ENCODE measurements at places on chromosomes 13 and 19.

DNA sequence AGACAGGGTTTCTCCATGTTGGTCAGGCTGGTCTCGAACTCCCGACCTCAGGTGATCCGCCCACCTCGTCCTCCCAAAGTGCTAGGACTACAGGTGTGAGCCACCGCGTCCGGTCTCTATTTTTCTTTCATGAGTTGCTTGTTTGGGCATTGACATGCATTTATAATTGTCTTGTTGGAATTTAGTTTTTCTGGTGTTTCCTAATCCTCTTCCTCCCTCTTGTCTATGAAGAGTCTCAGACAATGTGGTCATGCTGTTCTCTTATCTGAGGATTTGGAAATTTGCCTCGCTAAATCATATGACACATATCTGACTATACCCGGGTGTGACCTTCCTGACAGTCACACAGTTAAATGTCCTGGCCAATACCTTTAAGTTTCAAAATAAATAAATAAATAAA is 7.4 kb upstream of the CEACAM18 start:
- no peak for DNase-seq

- DNase-seq = peak; percentile 59
Measured at GRCh38 chr19:50835785-50836542, 2.6 kb upstream of the KLK15 start.

DNA sequence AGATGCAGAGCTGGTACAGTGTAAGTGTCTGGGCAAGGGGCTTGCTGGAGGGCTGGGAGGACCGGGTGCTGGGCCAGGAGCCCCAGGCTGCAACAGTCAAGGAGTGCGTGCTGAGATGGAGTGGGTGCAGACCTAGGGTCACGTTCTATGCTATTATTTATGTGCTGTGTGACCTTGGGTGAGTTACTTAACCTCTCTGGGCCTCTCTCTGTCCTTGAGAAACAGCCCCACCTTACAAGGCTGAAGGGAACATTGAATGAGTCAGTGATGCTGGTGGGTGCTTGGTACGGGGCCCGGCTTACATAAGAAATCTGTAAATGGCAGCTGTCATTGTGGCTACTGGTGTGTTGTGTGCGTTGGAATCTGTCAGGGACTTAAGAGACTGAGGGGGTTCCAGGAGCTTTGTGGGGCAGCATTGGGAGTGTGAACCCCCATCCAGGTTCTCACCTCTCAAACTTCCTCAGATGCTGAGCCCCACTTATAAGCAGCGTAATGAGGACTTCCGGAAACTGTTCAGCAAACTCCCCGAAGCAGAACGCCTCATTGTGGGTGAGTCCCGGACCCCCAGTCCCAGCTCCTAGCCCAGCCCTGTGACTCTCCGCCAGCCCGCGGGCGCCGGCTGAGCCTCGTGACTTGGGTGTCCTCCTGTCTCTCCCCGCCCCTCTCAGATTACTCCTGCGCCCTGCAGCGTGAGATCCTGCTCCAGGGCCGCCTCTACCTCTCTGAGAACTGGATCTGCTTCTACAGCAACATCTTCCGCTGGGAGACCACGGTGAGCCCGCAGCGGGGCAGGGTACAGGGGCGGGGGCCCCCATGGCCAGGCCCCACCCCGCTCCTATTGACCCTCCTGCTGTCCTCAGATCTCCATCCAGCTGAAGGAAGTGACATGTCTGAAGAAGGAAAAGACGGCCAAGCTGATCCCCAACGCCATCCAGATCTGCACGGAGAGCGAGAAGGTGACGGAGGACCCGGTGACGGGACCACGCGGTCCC is 9.6 kb downstream of the GRAMD1A start:
- DNase-seq = no peak

DNA sequence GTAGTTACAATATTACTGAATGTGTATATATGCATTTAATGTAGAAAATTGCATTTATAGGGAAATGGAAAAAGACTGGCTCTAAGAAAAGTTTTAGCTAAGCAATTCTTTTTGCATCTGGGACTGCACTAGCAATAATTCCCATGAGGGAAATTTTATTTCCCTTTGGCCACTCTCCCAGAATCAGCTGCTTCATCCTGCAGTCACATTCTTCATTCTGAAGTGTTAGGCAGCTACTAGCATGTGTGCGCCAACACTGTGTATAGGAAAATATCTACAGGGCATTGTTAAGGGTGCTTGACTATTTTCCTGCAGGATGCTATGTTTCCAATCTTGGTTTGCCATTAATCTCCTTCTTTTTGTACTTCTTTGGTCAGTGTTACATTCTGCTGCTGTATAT is 312.8 kb upstream of the PCDH20 start:
- no peak for DNase-seq

DNA sequence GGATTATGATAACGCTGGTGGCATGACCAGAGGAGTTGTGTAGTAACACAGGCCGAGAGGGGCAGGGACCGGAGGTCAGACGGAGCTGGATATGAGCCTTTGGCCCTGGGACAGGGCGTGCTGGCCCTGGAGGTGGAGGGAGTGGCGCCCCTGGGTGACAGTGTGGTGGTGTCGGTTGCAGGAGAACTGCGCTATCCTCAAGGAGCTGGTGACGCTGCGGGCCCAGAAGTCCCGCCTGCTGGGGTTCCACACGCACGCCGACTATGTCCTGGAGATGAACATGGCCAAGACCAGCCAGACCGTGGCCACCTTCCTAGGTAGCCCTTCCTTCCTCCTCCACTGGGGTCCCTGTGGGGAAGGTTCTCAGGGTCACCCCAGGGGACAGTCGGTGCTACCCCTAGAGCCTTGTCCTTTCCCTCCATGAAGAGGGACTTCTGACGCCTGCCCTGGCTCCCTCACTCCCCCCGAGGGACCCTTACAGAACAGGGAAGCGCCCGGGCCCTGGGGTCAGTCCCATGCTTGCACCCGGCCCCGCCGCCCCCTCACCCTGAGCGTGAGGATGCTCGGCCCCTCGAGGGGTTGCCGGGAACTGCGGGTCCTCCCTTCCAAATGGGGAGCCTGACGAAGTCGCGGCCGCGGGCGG is 12.8 kb upstream of the ZNF554 start:
- no peak for DNase-seq

- no peak for DNase-seq
Measured at GRCh38 chr13:49466292-49466838, 22.3 kb downstream of the SETDB2 start.

- DNase-seq = no peak
Measured at GRCh38 chr13:31029102-31029501, 96.6 kb downstream of the TEX26 start.

- no peak for DNase-seq
Measured at GRCh38 chr19:6239871-6240676, 39.7 kb downstream of the MLLT1 start.

GRCh38 chr13:21045100-21045499 is 16.3 kb downstream of the LATS2 start:
- no peak for DNase-seq

DNA sequence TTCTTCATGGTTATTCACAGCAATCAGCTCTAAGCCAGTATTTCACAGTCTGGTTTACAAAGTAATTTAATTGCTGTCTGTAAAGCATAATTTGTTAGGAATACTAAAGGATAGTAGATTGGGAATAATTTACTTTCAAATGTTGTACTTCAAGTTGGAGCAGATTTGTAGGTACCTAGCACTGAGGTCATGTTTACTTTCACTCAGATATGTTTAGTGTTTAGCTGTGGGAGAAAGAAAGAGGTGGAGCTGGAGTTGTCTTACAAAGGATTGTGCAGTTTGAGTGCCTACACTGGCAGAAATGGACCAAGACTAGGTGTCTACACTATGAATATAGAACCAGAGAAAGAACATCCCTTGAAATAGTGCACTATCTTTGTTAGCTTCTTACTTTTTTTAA is 464.6 kb downstream of the PCDH9 start:
- no peak for DNase-seq

DNA sequence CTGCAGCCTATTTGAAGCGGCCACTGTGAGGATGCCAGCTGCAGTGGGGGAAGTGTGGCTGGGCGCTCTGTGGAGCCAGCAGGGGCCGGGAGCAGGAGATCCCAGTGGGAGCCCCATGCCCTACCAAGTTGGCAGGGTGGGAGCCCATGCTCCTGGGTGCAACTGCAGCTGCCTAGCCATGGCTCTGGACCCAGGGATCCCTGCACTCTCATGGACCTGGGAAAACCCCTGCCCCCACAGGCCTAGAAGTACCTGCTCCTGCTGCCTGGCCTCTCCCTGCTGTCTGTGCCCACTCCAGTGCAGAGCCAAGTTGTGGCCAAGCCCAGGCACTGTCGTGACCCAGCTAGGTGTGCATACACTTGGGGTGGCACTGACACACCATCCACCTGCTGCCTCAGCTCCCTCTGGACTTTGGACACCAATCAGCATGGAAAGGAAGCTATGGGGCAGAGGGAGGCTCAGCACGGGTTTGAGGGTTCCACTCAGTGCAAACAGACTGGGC is 20.9 kb downstream of the LIG4 start:
- no peak for DNase-seq

GRCh38 chr13:50378509-50379044 is 363.3 kb downstream of the KCNRG start:
- no peak for DNase-seq

DNA sequence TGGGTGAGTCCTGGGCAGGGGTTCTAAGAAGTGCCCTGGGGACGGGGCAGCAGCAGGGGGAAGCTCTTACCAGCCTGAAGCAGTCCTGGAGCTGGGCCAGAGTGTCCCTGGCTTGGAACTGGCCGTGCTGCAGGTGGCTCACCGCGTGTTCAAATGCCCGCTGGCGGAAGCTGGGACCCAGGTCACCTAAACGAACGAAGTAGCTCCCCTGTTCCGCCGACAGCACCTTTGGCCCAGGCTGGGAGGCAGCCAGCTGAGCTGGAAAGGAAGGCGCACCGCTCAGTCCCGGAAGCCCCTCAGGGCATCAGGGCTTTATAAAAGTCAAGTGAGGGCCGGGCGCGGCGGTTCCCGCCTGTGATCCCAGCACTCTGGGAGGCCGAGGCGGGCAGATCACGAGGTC is 9.6 kb downstream of the PLIN4 start:
- DNase-seq = no peak

- no peak for DNase-seq
Measured at GRCh38 chr19:53078668-53079067, 24.6 kb downstream of the ZNF160 start.

DNA sequence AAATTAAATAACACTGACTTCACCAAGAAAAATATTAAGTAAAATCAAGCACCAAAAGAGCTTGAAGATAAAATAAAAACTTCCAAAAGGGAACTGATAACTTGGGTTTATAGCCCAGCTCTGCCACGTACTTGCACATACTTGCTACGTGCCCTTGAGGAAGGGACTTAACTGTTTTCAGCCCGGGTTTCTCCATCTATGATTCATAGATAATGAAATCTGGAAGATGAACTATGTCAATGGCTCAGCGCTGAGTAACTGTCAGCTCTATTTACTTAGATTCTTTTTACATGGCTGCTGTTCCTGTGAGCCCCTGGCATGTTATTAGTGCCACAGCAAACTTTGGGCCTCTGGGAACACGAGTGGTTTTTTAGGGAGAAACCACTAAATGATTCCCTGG is 9.6 kb upstream of the ZC3H13 start:
- no peak for DNase-seq

- DNase-seq = no peak
Measured at GRCh38 chr19:38667661-38668171, 20.3 kb downstream of the ACTN4 start.

- no peak for DNase-seq
Measured at GRCh38 chr19:41323430-41324125, 13.6 kb downstream of the CCDC97 start.

DNA sequence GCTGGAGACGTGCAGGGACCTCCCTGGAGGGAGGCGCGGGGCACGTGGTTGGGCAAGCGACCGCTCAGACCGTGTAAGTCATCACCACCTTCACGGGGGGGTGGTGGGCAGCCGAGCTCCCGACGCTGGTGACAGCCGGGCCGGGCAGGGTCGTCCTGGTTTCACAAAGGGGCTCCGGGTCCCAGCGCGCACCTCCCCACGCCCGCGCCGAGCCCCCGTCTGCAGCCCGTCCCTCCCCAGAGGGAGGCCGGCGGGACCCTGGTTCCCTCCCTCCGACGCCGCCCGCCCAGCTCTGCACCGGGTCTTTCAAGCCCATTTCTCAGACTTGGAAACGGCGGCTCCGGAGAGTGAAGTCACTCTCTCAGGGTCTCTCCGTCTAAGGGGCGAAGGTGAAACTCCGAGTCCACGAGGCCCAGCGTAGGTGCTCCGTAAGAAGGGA is 729 bp upstream of the ARID3A start:
- DNase-seq = no peak

- DNase-seq = no peak
Measured at GRCh38 chr19:1699998-1700732, 47.8 kb upstream of the TCF3 start.

DNA sequence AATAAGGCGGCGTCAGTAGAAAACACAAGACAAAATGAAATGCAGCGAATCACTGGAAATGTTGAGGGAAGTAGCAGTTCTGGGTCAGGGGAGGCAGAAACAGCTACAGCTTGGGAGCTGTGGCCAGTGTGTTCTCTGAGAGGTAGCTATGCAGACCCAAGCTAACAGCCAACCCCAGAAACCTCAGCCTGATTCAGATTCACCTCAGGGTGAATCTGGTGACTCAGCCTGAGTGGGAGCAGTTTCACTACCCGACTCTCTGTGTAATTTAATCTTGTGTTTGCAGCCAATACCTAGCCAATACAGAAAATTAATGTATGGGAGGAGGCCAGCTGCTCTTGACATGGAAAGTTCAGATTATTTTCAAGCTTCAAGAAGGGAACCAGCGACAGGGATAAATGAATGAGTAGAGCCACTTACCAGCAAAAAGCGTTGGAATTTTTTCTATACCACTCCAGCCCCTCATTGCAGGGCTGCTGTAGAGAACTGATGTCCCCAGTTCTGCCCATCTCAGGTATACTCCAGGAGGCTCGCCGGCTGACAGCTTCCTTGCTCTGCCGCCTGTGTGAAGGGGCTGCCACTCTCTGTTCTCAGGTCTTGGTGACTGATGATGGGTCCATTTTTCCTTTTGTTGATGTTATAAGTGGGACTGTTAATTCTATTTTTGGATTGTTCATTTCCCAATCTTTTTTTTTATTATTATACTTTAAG is 8.9 kb downstream of the IGFL3 start:
- DNase-seq = no peak

- DNase-seq = no peak
Measured at GRCh38 chr13:51156648-51157047, 45.6 kb upstream of the C13orf42 start.

GRCh38 chr19:16522559-16523377 is 19.5 kb downstream of the CHERP start:
- no peak for DNase-seq

GRCh38 chr13:40185414-40185813 is 481.0 kb downstream of the FOXO1 start:
- DNase-seq = no peak

Data from stimulated activated CD8-positive, alpha-beta memory T cell treated with anti-CD3 and anti-CD28 coated beads, Interleukin-15, amount 100 ng/mL, for 24 hours (primary cell).